GOT3 (cell line): ENCODE measurements at places on chromosomes 7 and 10.

DNA sequence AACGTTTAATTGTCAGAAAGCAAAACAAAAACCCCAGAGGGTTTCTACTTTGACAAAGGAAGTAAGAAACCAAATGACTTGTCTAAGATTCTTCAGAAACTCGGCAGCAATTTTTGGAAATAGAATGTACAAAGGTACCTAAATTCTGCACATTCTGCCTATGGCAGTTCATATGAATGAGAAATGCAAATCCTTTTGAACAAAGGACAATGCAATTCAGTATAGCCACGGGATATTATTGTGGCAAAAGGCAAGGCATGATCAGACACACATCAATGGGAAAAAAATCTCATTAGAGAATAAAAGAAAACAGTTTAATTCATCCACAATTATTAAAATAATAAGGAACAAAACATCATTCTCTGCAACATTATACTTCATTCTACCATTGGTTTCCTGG is 93.4 kb downstream of the SEMA3C start:
- DNase-seq, result no peak

DNA sequence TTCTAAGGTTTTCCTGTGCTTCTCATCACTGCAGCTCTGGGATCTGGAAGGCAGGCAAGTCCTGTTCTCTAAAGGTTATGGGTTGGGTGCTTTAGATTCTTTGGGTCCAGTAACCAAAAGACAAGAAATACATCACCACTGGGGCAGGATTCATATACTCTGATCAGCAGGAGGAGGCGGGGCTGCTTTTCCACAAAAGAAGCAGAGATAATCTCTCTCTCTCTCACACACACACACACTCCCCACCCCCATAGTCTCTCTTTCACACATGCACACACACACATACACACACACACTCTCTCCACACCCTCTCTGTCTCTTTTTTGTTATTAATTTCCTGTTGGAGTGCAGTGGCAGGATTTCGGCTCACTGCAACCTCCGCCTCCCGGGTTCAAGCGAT is 13.0 kb upstream of the ACBD5 start:
- no peak for DNase-seq

GRCh38 chr7:146826329-146826728 is 709.7 kb downstream of the CNTNAP2 start:
- no peak for DNase-seq

DNA sequence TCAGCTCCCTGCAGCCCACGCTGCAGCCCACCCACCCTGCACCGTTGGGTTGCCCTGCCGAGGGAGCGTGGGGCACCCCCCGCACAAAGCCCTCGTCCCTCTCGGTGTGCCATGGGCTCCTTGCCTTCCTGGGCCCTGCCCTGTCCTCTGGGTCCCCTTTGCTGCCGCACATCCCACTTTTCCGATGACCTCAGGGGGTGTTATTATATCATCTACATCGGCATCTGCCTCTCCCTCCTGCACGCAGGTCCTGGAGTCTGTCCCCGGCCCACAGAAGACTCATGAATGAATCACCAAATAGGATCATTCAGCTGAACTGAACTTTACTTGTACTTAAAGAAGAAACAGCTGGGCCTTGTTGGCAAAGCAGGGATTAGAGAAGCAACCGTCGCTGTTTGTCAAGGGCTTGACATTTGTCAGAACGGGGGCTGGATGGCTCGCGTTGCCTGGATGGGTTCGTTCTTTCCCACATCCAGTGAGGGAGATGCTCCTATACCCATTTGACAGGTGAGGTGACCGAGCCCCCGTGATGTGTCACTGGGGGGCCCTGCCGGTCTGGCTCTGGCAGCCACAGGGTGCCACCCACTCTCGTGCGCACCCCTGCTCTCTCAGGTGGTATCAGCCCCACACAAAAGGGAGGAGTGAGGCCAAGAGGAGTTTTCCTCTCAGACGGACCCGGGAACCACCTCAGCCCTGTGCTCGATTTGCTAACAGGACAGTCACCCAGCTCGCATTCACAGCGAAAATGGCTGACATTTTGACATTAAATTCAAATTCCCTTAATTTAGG is 58.6 kb upstream of the EBF3 start:
- DNase-seq, result peak; percentile 30

- DNase-seq, result no peak
These were observed 21.2 kb downstream of the CYP17A1 start for GRCh38 chr10:102815790-102816549.

GRCh38 chr7:105454921-105455320 is 66.2 kb upstream of the SRPK2 start:
- no peak for DNase-seq

GRCh38 chr7:12567015-12567414 is 3.5 kb upstream of the SCIN start:
- no peak for DNase-seq

DNA sequence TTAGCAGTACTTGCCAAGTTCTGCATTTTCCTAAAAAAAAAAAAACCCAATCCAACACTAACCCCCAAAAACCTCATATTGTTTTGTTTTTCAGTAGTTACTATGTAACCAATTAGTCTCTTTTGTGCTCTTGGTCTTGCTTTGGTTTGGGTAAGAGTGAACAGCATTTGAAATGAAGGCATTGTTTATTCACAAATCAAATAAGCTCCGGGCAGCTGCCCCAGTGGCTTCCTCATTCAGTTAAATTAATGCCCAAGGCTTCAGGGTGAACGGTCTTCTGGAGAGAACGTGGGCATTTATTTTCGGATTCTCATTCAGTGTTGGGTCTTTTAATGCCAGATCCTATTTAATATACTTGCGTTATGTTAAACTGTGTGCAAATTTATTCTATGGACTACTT is 108.7 kb downstream of the GFRA1 start:
- DNase-seq, result no peak

DNA sequence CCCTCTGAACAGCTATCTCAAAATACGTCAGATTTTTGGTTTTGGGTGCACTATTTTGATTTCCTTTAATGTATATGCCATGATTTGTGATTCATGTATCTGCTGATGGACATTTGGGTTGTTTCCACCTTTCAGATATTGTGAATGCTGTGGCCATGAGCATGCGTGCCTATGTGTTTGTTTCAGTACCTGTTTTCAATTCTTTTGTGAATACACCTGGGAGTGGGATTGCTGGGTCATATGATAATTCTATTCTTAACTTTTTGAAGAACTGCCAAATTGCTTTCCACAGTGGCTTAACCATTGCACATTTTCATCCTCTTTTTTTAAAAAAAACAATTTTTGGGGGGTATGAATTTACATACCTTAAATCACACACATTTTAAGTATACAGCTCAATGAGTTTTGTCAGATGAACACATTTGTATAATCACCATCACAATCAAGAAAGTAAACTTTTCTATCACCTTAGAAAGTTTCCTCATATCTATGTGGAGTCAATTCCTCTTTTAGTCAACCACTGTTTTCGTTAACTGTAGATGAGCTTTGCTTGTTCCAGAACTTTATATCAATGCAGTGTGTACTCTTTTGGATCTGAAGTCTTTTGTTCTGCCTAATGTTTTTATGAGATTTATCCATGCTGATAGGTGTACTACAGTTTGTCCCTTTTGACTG is 36.9 kb downstream of the CYP26A1 start:
- no peak for DNase-seq

DNA sequence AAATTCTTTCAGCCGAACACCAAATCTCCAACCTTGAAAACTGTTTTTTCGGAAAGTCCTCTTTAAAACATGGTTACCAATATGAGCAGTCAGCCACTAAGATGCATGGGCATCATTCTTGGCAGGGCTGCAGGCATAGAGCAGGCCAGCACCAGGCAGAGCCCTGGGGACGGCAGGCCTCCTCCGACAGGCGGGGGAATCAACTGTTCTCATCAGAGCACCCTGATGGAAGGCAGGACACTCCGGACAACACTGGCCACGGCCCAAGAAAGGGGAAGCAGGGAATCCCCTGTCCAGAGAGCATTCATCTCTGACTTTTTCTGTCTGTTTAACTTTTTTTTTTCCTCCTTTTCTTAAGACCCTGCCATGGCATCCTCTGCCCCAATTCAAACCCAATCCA is 1.4 kb upstream of the NOS3 start:
- no peak for DNase-seq

DNA sequence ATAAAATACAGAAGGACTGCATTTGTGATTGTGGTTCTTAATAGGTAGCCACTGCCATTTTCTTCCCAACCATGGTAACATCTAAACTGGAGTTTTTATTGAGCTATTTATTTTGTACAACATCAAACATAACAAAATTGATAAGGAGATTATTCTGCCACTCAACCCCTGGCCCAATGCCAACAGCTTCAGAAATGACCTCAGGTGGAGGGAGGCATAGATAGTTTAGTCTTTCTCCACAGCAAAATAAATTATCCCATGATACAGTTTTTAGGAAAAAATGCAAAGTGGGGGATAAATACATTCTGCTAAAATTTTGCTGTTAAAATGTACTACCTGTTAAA is 57.6 kb downstream of the LRRTM3 start:
- no peak for DNase-seq

DNA sequence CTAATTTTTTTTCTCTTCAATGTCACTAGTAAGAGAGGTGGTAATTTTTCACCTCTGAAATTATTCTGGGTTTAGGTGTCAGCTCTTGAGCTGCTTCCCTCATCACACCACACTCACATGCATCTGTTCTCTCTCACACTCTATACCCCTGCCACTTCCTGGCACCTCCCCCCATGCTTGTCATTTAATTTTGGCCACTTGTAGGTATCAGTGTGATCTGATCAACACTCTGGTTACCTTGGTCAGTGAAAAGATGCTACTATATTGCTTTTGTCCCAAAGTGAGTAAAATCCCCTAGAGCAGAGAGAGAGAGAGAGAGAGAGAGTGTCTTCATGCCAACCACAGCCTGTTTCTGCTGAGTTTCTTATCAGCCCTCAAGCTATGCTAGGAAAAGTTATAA is 42.5 kb downstream of the STK17A start:
- no peak for DNase-seq

- DNase-seq, result no peak
These were observed 11.1 kb downstream of the C7orf57 start for GRCh38 chr7:48046458-48046857.

DNA sequence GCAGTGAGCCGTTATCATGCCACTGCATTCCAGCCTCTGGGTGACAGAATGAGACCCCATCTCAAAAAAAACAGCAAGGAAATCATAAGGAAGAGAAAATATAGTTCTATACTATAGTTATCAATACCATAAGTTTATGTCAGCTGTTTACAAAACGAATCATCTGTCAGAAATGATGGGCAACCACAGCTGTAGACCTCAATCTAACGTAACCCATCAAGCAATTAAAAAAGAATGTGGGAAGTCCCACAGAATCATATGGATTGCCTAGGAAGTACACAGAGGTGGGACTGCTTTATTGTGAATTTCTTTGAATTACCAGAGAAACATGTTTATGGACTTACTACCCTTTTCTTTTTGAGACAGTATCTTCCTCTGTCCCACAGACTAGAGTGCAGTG is 6.9 kb downstream of the NRBF2 start:
- DNase-seq, result no peak

DNA sequence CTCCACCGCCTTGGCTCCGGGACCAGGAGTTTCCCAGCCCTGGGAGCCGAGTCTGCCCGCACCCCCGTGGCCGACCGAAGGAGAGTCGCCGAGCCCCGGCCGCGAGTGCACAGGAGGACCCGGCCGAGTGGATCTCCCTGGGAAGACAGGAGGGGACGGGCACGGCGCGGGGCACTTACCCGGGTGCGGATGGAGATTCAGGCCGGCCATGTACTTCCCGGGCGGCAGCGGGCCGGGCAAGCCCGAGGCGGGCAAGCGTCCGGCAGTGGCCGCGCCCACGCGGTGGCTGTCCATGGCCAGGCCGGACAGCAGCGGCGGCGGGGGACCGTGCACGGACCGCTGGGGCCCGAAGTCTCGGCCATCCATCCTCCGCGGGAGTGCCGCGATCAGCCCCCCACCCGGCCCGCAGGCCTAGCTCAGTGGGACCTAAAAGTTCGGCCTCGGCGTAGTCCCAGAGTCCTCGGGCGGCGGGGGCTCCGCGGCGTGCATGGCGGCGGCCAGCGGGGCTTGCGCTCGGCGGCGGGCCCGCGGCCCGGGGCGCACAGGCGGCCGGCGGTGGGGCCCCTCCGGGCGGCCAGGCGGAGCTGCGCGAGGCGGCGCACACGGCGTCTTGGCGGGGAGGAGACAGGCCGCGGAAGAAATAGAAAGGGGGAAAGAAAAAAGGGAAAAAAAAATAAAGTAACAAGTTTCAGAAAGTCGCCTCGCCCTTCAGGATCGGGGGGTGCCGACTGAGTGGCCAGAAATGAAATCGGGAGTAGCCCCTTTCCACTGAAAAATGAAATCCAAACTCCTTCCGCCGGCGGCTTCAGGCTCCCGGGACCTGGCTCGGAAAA is 2.5 kb downstream of the TNRC18 start:
- DNase-seq, result no peak

GRCh38 chr10:70634011-70634410 is 31.5 kb upstream of the PRF1 start:
- no peak for DNase-seq

DNA sequence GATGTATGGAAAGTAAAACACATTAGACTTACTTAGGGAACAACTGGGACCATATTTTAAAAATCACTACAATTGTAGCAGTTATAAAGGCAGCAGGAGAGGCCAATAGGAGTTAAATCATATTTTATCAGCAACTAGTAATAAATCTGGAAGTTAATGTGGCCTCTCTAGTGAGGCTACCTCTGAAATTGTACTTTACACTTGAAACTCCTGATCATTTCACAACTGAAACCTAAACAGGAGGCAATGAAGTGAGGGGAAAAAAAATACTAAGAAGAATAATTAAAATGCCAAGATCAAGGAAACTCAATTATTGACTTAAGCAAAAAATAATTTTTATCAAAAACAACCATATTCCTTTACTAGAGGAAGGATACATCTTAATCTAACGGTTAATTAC is 265.6 kb upstream of the HGF start:
- no peak for DNase-seq

GRCh38 chr7:73822319-73823173 is 8.2 kb upstream of the CLDN4 start:
- DNase-seq, result peak; percentile 88

DNA sequence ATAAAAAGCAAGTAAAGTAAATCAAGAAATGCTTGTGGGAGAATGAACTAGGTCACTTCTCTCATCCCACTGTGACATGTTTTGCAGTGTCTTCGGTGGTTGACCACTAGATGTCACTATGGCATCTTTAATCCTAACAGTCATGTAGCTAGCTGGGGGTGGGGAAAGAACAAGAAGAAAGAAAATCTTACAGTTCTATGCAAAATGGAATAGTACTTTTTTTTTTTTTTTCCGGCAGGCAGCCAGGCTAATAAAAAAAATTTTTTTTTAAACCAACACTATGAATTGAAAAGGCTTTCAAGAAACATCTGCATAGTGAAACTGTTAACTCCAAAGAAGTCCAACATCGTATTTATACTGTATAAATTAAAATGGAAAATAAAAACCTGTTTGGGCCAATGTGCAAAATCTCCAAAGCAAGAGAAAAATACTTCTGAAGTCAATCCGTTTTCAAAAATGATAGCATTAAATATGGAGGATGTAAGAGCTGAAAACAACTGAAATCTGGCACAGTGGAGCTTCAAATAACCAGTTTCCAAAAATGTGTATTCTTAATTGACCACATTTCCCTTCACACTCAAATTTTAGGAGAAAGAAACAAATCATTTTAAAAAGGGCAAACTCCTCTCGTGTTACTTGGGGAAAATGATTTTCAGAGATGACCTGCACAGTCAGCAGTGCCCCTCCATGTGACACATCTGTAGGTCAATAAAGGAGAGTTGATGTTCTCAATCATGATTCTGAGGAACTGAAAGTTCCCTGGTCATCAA is 38.5 kb downstream of the CDK1 start:
- DNase-seq, result no peak
